ENCODE measurements at places on chromosomes 16 and 17. TPM values are rescaled to one million over a fixed set of nuclear protein-coding genes. Genes with fewer than 3 reads are reported as not detected.

Gene UTP18
- total RNA-seq, result 27.1 TPM

Gene CIBAR2
- not detected for total RNA-seq

Gene TCAP
- total RNA-seq, result 2.0 TPM

Gene ABAT
- total RNA-seq, result 16.9 TPM

Gene PRSS36
- 2.5 TPM for total RNA-seq

Gene CES3
- 0.11 TPM for total RNA-seq

Gene SLC5A11
- not detected for total RNA-seq

Gene SOCS3
- 5.3 TPM for total RNA-seq

Gene VAC14
- 33.5 TPM for total RNA-seq

Gene BAIAP2
- total RNA-seq, result 324 TPM

Gene TP53TG3B
- not detected for total RNA-seq

Gene MAP2K6
- total RNA-seq, result 1.8 TPM

Gene CTF1
- 7.5 TPM for total RNA-seq

Gene GRB2
- total RNA-seq, result 63.3 TPM

Gene RNF222
- 1.1 TPM for total RNA-seq

Gene ACD
- 18.5 TPM for total RNA-seq

Gene IGF2BP1
- total RNA-seq, result 24.3 TPM

Gene GCGR
- total RNA-seq, result not detected

Gene MRC2
- 18.8 TPM for total RNA-seq

Gene ASIC2
- total RNA-seq, result not detected

Gene TRIM37
- 16.5 TPM for total RNA-seq

Gene RNF43
- total RNA-seq, result 0.22 TPM

Gene CCL7
- total RNA-seq, result not detected

Gene CCL17
- total RNA-seq, result not detected

Gene KRTAP4-3
- not detected for total RNA-seq

Gene NPIPB13
- 0.39 TPM for total RNA-seq

Gene SDK2
- not detected for total RNA-seq

Gene NLGN2
- total RNA-seq, result 9.8 TPM
